ENCODE measurements at places on chromosomes 16 and 17.

DNA sequence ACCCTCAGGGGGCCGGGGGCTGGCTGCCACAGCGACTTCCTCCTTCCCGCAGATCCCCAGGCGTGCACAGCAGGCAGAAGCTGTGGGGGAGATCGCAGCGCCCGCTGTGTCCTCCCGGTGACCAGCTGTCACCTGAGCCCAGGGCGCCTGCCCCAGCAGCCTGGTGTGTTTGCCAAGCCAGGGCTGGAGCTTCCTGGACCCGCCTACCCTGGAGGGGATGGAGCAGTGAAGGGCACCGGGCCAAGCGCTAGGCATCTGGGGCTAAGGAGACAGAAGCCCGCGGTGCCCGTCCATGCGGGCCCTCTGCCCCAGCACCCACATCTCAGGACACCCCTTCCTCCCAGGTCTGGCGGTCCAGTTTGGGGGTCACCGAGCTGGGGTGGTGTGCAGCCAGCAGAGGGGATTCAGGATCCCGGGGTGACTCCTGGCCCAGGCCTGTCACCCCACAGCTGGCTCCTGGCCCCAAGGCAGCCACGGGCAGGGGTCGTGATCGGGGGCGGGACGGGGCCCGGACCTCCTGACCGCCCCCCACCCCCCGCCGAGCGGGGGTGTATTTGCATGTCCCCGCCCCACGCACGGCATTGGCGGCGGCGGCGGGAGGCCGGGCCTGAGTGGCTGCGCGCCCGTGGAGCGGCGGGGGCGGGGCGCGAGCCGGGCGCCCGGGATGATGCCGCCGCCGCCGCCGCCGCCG is at the start of gene RAB26:
Gene RAB26 (plus strand): TSS at position 645 of the 691 bp plus-strand sequence. CDS start 159 bp downstream, outside the sequence.
- DNase-seq = peak; percentile 71

GRCh38 chr17:57839571-57839923 is 10.3 kb downstream of the MRPS23 start:
- no peak for DNase-seq

DNA sequence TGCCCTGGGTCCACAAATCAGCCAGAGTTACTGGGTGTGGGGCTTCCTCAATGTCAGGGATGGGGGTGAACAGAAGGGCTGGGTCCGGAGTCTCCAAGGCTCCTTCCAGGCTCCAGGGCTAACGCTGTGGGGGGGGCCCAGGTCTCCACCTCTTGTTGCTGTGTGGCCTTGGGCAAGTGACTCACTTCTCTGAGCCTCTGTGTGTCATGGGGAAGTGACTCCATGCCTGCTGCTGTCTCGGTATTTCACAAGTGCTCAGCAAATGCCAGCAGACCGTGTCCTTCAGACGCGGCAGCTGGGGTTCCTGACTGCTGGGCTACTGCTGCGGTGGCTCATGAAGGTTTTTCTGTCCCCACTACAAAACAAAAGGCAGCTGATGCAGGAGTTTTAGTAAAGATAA is 26.6 kb downstream of the JPH3 start:
- DNase-seq = no peak

DNA sequence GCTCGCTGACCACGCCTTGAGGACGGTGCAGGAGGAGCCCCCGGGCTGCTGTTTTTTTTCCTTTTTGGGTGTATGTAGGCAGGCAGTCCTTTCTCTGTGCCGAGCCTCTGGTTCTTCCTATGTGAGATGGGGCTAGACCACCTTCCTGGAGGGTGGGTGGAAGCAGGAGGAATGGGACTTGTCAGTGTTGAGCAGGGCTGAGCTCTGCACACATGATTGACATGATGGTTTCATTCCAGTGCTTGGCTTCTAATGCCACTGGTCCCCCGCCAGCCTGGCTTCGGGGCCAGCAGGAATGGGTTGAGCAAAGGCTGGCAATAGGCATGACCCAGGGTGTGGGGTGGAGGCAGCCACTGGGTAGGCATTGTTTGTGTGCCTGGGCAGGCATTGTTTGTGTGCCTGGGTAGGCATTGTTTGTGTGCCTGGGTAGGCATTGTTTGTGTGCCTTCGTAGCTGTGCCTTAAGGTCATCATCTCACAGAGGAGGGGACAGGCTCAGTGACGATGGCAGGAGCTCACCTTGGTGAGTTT is 14.2 kb upstream of the ADCY7 start:
- DNase-seq = no peak

- DNase-seq = peak; percentile 0
These were observed 154.5 kb downstream of the CBLN1 start for GRCh38 chr16:49127103-49127502.

Measured in KBM-7 (cell line).